COR-L47 (cell line): ENCODE measurements at places on chromosomes 5 and 9.

DNA sequence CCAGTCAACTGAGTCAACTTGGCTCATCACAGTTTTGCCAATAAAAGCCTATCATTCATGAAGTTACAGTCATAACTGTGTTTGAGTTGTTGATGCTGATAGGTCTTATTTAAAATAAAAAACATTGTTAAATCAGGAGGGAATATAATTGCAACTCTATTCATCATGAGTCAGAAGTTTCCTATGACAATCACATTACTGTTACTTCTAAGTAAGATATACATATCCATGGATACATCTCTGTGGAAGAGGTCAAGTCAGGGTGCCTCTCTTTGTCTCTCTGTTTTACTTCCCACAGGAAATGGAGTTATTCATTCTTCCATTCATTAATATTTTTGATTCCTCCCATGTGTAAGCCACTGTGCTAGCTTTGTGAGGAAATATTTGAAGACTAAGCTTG is 2015.4 kb upstream of the WWC1 start:
- no peak for DNase-seq

DNA sequence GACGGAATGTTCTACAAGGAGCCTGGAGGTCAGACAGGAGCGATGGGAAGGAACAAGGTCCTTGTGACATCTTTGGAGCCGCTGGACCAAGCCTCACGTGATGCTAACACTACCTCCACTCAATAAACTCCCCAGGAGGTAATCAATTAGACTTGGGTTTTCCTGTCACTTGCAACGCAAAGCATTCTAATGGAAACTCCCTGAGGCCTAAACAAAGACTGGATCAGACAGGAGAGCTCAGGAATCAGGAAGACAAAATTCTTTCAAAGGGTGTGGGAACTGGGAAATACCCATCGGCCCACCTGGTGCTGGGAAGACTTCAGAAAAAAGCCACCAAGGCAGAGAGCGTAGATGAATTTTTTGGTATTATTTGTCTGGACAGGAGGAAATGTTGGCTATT is 22.3 kb upstream of the UNC5A start:
- no peak for DNase-seq

DNA sequence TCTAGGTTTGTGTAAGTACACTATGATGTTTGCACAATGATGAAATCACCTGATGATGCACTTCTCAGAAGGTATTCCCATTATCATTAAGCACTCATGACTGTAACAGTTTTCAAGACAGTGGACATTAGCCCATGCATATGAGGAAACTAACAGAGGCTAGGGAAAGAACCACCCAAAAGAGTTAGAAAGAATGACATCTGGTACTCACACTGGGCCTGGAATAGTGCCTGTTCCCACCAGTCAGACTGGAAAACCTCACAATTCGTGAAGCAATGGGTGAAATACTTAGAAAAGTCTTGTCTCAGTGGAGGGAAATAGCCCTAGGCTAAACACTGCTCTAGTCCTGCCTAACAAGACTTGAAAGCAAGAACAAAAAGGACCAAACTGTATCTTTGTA is 117.4 kb upstream of the GDNF start:
- DNase-seq = no peak

GRCh38 chr9:82117026-82117811 is 128.6 kb downstream of the SPATA31D1 start:
- DNase-seq = no peak

DNA sequence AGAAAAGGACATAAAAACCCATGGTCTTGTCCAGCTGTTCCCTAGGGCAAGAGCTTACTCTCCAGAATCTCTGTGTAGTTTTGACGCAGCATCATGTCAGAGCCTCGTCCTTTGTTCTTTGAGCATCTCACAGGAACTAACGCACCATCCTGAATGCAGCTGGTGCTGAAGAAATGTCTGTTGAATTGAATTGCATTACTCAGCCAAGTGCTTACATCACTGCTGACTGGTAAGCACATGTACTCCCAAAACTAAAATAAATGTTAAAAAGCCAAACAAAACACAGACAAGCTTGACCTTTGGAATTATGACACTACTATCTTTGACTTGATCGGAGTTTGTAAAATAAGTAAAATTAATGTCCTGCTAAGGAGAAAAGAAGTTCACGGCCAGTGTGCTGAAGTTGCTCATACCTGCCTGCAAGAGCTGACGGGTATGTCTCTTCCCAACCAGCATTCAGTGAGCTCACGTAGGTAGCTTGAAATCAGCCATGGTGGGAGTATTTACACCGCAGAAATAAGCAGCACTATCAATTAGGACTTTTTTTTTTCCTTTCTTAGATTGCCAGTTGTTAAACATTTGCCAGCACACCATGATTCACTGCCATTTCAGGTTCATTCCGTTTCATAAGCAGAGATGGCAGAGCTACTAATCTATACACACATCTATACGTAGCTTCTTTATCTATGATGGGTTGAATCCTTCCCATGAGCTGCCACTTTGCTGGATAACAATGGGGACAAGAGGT is 310.6 kb upstream of the MSX2 start:
- DNase-seq = no peak

- DNase-seq = no peak
These were observed 244.6 kb downstream of the KIF4B start for GRCh38 chr5:155258161-155258560.

DNA sequence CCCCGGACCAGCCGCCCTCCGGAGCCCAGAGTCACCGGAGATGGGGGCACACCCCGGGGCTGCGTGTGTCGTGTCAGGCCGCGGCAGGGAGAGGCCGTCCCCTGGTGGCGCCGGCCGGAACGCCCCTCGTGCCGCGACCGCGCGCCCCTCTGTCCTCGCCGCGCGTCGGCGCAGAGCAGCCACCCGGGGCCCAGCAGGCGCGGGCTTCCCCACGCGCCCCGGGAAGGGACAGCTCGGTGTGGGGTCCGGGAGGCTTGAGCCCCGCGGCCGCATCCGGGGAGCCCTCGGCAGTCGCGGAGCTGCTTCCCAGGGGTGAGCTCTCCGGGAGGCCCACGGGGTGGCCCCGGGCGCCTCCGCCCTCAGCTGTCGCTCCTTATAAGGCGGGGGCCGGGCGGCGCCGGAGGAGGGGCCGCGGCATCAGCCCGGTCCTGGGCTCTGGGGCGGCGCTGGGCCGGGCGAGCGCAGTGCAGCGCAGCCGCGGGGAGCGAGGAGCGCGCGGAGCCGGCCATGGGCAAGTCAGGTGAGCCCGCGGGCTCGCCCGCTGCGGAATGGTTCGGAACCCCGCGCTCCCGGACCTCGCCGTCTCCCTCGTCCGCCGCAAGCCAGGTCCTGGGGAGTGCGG is at the start of gene GLIPR2:
Gene GLIPR2, plus strand, starts transcription at position 462 of the 622 bp plus-strand sequence. Its CDS starts 46 bp downstream, at position 508.
- peak; percentile 30 for DNase-seq

DNA sequence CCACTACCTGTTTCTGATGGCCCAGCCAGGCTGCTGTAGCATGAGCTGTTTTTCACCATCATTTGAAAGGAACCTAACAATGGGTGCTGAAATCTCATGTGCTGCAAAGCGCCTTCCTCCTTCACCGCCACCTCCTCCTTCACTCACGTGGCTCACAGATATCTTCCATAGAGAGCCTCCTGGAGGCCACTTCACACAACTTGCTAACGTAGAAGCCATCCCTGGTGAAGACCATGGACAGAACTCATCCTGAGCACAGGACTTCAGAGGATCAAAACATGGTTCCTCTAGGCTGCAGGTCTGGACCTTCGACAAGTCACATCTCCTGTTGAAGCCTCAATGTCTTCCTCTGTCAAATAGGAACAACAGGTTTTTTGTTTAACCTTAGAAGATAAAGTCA is 155.5 kb upstream of the RAD23B start:
- DNase-seq = no peak

DNA sequence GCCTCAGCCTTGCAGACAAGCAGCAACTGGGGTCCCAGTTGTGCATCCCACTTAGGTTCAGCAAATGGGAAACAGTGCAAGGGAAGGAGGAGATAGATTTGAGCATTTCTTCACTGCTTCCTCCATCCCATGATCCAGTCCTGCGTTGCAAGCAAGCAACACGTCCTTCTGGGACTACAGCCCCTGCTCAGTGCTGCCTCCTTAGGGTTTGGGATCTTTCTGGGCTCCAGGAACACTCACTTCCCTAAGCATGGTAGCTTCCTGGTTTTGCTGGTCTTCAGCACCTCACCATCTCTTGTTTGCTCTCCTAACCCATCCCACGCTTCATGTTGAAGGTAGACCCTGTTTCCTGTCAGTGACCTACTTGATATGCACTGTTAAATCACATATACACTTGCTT is 444.7 kb downstream of the MED10 start:
- no peak for DNase-seq

DNA sequence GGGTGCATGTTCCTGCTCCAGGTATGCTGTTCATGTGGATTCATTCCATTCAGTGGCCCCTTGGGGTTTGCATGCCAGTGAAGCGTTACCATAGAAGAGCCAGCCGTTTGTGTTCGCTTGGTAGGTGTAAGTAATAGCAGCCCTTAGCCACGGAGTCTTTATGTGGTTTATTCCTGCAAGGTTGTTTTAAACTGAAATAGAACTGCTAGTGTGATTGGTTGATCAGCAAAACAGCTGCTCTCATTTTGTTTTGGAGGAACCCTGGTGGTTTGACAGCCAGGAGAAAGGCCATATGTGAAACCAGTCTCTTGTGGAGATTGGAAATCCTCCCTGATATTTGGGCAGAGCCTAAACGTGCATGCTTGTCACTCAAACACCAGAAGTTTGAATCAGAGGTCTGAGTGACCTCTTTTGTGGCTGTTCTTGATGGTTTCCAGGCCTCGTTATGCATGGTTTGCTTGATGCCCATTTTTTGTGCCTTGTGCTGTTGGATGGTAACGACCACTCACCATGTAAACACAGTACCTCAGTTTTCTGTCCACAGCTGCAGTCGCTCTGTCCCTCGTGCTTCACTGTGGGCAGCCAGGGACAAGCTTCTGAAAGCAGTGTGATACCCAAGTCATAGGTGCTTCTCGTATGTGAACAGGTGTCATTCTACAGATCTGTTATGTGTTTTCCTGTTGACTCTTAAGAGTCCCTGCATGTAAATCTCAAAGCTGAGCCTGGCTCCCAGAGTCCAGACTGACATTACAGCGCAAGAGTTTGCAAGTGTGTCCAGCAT is 58.3 kb upstream of the NXNL2 start:
- no peak for DNase-seq

DNA sequence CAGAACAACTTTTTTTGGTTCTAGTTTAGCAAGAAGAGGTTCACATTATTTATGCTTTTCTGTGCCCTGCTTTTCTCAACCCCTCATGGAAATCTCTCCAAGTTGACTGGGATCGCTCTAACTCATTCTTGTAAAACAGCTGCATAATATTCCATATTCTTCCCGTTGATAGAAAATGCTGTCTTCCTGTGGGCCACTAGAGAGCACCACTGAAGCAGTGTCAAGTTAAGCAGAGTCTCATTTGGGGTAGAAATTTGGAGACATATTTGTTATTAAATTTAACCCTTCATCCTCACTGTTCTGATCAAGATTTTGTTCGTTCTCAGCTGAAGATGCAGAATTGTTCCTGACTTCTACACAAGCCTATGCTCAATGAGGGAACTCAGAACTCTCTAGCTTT is 140.1 kb downstream of the CEMIP2 start:
- DNase-seq = no peak

- DNase-seq = no peak
These were observed 510 bp downstream of the NOXA1 start for GRCh38 chr9:137423514-137424291.

- DNase-seq = no peak
These were observed 318.3 kb upstream of the GRAMD2B start for GRCh38 chr5:126104951-126105350.

DNA sequence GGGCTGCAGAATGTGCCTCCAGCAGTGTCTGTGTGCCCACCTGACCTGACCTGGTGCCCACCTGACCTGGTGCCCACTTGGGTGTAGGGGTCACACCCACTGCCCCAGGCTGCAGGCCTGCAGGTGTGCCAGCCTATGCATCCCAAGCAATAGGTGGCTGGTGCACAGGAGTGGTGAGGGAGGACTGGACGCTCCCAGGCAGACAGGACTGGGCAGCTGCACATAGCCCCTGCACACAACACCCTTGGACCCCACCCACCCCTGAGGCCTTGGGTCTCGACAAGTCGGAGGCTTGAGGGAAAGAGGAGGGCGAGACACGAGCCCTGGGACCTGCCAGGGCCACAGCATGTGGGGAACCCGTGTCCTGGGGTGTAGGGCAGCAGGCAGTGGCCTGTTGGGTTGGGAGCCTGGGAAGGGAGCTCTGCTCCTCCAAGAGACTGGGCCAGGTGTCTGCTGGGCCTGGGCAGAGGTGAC is 10.8 kb upstream of the NRARP start:
- no peak for DNase-seq

- no peak for DNase-seq
These were observed 59.2 kb upstream of the NR4A3 start for GRCh38 chr9:99762470-99762869.

DNA sequence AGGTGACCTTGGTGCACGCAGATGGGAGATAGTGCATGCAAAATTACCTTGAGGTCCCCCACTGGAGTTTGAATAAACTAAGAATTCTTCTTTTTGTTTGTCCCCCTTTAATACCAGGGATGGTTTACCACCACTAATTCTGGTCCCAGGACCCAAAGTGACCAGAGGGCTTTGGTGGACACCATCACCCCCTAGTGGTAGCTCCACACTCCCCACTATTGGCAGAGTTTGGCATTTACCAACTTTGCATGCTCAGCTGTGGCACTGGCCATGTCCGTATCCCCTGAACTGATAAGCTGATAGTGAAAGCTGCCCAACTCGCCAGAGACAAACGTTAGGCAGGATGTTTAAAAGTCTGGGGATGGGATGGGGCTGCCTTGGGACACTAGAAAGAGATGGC is 3.3 kb downstream of the ASTN2 start:
- DNase-seq = peak; percentile 50

DNA sequence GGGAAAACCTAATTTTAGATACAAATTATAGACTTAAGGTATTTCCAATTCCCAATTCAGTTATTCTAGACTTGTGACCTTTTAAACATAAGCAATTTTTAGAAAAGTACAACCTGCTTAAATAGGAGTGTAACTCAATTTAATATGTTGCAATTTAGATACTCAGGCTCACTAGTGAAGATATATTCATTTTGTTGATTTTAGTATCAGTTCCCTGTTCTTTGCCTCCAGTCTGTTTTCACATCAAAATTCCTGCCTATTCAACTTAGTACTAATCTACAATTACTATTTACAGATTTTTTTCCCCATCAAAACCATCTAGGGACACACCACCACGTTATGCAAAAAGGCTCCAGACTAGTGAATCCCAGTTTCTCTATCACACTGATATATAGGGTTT is 30.4 kb downstream of the PWWP2A start:
- no peak for DNase-seq

DNA sequence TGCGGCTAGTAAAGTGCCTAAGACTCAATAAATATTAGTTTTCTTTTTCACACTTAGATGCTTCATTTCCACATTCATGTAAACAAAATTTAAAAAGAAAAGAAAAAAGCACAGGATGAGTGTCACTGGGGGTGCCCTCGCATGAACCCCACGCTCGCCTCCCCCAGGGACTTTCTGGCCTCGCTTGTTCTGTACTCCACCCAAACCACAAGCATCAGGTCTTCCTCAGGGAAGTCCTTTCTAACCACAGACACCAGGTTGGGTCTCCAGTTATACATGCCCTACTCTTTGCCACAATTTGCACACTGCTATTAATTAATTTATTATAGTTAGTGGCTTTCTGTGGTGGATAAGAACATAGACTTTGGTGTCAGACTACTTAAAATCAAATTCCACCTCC is 92.4 kb downstream of the RORB start:
- no peak for DNase-seq

GRCh38 chr9:5953743-5954707 is 61.4 kb downstream of the RANBP6 start:
- DNase-seq = no peak
